ENCODE measurements at places on chromosomes 3 and 15.

- H3K36me3 ChIP-seq = no peaks in the 10 kb centered on the region
- peak; percentile 22 for DNase-seq
- peaks cover 15% of the 10 kb centered on the region for H3K27me3 ChIP-seq
- no peaks in the 10 kb centered on the region for H3K4me1 ChIP-seq
Measured at GRCh38 chr3:195001961-195002861, 268.7 kb downstream of the XXYLT1 start.

- no peaks in the 10 kb centered on the region for H3K36me3 ChIP-seq
- no peak overlapping the region for H3K27ac ChIP-seq
- peaks cover 6% of the 10 kb centered on the region for H3K27me3 ChIP-seq
- peaks cover 17% of the 10 kb centered on the region for H3K4me1 ChIP-seq
- no peak for DNase-seq
Measured at GRCh38 chr3:14372587-14372986, 29.8 kb upstream of the SLC6A6 start.

DNA sequence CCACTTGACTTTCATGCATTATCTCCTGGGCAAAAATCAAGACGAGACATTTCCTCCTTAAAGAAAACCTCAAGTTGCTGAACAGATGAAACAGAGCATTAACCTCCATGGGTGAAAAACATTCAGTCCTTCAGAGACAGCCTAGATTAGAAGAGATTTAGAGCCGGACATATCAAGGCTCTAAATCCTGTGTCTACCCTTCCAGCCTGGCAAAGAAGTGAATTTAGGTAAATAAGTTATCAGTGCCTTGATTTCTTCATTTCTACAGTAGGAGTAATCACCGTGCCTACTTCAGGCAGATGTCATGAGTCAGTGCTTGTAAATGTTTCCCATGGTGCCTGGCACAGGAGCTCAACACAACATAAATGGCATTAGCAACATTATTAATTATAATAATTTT, 159.3 kb upstream of the PRICKLE2 start:
- H3K4me1 ChIP-seq = no peaks in the 10 kb centered on the region
- DNase-seq = no peak
- no peaks in the 10 kb centered on the region for H3K36me3 ChIP-seq
- H3K27me3 ChIP-seq = no peaks in the 10 kb centered on the region

DNA sequence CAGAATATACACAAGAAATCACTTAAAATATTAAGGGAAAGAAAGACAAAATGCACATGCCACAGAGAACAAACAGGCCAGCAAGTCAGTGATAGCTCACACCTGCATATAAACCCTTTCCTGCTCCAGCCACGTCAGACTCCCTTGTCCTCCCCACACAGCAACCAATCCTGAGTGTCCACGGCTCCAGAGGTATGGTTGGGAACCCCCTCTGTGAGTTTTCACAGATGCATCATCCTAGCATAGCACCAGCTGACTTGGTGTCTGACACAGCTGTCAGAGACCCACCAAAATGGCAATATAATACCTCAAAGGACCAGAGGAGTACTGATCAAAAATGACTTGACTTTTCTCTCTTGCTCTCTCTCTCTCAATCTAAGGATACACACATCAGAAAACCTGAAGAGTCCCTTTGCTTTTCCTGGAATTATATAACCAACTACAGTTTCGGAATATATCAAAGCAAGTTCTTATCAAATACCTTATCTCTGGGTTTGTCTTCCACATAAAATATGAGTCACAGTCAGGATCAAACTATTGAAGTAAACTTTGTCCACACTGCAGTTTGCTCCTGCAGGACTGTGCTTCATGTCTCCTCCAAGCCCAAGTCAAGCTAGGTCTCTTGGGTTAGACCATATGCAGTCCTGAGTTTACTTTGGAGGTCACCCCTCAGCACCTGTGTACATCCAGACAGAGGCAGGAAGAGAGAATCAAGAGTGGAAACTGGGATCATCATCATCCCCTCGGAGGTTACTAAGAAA, 187.1 kb upstream of the THBS1 start:
- no peak for DNase-seq
- no peak overlapping the region for H3K4me3 ChIP-seq

GRCh38 chr3:71156062-71156665, 427.4 kb downstream of the FOXP1 start:
- no peak overlapping the region for H3K27ac ChIP-seq
- H3K4me1 ChIP-seq = no peaks in the 10 kb centered on the region
- no peaks in the 10 kb centered on the region for H3K27me3 ChIP-seq
- no peak overlapping the region for H3K4me3 ChIP-seq

DNA sequence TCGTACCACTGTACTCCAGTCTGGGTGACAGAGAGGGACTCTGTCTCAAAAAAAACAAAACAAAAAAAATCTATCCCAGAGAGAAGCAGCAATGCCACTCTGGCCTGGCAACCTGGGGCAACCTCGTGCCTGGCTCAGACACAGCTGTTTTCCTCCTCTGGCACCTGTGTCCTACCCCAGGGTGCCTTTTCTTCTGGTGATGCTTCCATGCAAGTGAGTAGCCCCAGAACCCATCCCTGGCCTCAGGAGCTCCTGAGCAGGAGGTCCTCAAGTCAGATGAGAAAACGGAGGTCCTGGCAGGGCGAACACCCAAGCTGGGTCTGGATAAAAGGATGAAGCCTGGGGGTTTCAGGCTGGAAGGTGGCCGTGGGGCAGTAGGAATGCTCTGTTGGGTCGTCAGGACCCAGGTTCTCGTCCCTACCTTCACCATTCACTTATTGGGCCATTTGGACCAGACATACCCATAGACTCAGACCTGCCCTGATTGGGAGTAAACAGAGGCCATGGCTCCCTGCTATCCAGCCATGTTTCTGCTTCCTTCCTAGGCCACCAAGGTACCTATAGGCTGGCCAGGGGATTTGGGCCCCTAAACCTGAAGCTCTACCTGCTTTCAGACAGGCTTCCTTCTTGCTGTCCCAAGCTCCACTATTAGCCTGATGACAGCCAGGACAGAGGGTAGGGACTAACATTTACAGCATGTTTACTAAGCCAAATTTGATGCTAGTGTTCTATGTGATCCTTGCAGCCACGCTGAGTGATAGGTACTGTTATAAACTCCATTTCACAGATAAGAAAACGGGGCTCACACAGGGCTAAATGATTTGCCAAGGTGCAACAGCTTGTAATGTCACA, 102.2 kb downstream of the DAPK2 start:
- H3K27me3 ChIP-seq = peaks cover 2% of the 10 kb centered on the region
- H3K4me3 ChIP-seq = no peak overlapping the region
- no peak for DNase-seq
- peak overlapping the region; percentile 64 for H3K27ac ChIP-seq

DNA sequence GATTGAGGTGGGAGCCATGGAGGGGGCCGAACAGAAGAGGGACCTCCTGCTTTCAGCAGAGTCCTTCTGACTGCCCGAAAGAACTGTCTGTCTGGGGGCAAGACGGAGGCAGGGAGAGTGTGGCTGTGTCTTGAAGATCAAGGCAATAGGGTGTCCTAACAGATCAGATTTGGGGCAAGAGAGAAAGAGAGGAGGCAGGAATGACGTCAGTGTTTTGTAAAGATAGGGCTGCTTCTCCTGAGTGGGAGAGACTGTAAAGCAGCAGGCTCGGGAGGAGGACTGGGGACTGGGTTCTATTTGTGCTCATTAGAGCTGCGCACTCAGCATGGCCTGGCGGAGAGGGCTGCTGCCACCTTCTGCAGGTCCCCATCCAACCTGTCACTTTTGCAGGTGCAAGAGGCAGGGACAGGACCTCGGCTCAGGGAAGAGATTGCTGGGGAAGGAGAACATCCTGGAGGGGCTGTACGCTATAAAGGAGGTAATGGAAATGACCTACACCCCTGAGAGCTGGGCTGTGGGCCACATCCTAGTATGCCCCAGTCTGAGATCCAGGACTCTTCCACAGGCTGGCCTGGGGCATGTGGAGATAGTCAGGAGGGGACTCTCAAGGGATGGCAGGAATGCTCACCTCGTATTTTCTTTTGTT, 29.0 kb upstream of the FGD5 start:
- no peaks in the 10 kb centered on the region for H3K4me1 ChIP-seq
- no peaks in the 10 kb centered on the region for H3K36me3 ChIP-seq
- no peak for DNase-seq

GRCh38 chr3:159356606-159357005, 554.8 kb downstream of the MFSD1 start:
- H3K27ac ChIP-seq = no peak overlapping the region
- no peaks in the 10 kb centered on the region for H3K4me1 ChIP-seq
- no peaks in the 10 kb centered on the region for H3K36me3 ChIP-seq
- H3K4me3 ChIP-seq = no peak overlapping the region
- no peak for DNase-seq

DNA sequence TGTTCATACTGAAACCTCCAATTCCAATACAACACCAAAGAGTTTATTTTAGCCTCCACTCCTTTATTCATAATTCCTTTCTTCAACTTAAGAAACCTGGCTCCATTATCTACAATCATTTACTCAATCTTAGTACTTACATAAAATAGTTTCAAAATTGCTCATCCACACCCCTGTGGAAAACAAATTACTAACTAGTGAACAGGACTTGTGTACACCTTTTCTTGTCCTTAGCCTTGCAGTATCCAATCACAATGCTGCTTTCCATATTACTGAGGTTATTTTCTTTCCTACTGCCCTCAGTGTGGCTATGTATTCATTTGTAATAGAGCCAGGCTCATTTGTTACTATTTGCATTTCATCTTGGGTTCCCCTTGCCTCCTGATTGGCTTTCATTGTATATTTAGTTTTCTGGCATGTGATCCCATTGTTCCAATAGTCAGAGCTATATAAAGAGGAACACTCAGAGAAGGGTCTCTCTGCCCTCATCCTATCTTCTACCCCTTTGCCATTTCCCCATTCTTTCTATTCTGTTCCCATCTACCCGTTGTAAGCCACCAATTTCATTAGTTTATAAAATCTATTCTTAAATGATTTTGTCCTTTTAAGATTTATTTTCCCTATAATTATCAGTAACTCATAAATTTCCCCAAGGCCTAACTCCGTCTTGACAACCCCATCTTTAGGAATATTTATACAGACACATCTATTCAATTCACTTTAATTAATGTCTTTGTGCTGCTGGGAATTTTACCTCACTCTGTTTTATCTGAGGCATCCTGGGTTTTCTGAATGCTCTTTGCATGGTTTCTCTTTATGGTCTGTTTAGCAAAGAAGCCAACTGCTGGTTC, 67.9 kb upstream of the RBP1 start:
- H3K4me1 ChIP-seq = no peaks in the 10 kb centered on the region
- no peaks in the 10 kb centered on the region for H3K36me3 ChIP-seq
- no peak overlapping the region for H3K27ac ChIP-seq

- no peak overlapping the region for H3K4me3 ChIP-seq
- H3K27ac ChIP-seq = no peak overlapping the region
- no peaks in the 10 kb centered on the region for H3K27me3 ChIP-seq
- H3K36me3 ChIP-seq = no peaks in the 10 kb centered on the region
- no peaks in the 10 kb centered on the region for H3K4me1 ChIP-seq
- DNase-seq = no peak
Measured at GRCh38 chr3:165549665-165550064, 287.6 kb downstream of the BCHE start.
